H4 (cell line): ENCODE measurements at places on chromosomes 5 and 9. TPM values are rescaled to one million over a fixed set of nuclear protein-coding genes. Genes with fewer than 3 reads are reported as not detected.

The SEC61B gene
- total RNA-seq = 196 and 227 TPM in 2 replicates

The CCNO gene
- 1.4 and 2.4 TPM in 2 replicates for total RNA-seq

The SHOC1 gene
- total RNA-seq = 0.94 and 1.5 TPM in 2 replicates

The DTWD2 gene
- total RNA-seq = 7.7 and 8.7 TPM in 2 replicates

The GRXCR2 gene
- total RNA-seq = not detected in 2 replicates

The SLC34A3 gene
- not detected in 2 replicates for total RNA-seq

The OR1J2 gene
- total RNA-seq = not detected in 2 replicates

The SYK gene
- total RNA-seq = 0.76 and 0.99 TPM in 2 replicates

The PCSK5 gene
- 2.4 TPM in 2 replicates for total RNA-seq

The UBE2QL1 gene
- total RNA-seq = 0.54 and 0.64 TPM in 2 replicates

The SPATA9 gene
- 0.45 TPM in 1 of 2 replicates, not detected in the other for total RNA-seq

The PCDHB7 gene
- 5.1 and 6.9 TPM in 2 replicates for total RNA-seq

The PGM5 gene
- total RNA-seq = 0.50 and 3.0 TPM in 2 replicates

The SLC46A2 gene
- total RNA-seq = not detected in 2 replicates

The ABO gene
- total RNA-seq = not detected in 2 replicates

The PCDHGA6 gene
- total RNA-seq = 0.97 and 1.5 TPM in 2 replicates

The FOXD4L4 gene
- not detected in 2 replicates for total RNA-seq

The CCDC152 gene
- total RNA-seq = 0.19 and 0.94 TPM in 2 replicates

The DOCK2 gene
- total RNA-seq = 1.0 and 1.4 TPM in 2 replicates

The KCNV2 gene
- total RNA-seq = not detected in 2 replicates

The SLC45A2 gene
- total RNA-seq = not detected in 2 replicates

The CSF1R gene
- total RNA-seq = 0.02 TPM in 1 of 2 replicates, not detected in the other

The NOXA1 gene
- not detected in 2 replicates for total RNA-seq

The BSPRY gene
- total RNA-seq = not detected in 2 replicates

The SLC6A3 gene
- not detected in 2 replicates for total RNA-seq

The SLC31A1 gene
- 34.3 and 36.1 TPM in 2 replicates for total RNA-seq

The LCN1 gene
- total RNA-seq = not detected in 2 replicates

The PCDHA13 gene
- total RNA-seq = 0.41 and 0.50 TPM in 2 replicates

The SEPTIN8 gene
- 30.3 and 33.7 TPM in 2 replicates for total RNA-seq

The GHR gene
- 1.3 and 3.3 TPM in 2 replicates for total RNA-seq

The CYLC2 gene
- not detected in 2 replicates for total RNA-seq

The ALAD gene
- total RNA-seq = 6.3 and 6.5 TPM in 2 replicates

The FUBP3 gene
- 30.7 and 36.0 TPM in 2 replicates for total RNA-seq

The SEMA4D gene
- total RNA-seq = 4.8 and 6.3 TPM in 2 replicates

The SPARC gene
- total RNA-seq = 319 and 472 TPM in 2 replicates

The GARNL3 gene
- 0.21 and 1.1 TPM in 2 replicates for total RNA-seq

The MAST4 gene
- total RNA-seq = 0.75 and 0.97 TPM in 2 replicates

The FOXD4L3 gene
- not detected in 2 replicates for total RNA-seq

The TMEM38B gene
- total RNA-seq = 33.1 and 34.0 TPM in 2 replicates

The NUTM2F gene
- not detected in 2 replicates for total RNA-seq

The MXD3 gene
- 34.7 and 74.3 TPM in 2 replicates for total RNA-seq

The NRARP gene
- 0.37 TPM in 1 of 2 replicates, not detected in the other for total RNA-seq

The UTP15 gene
- total RNA-seq = 20.8 and 23.2 TPM in 2 replicates

The ITGA1 gene
- 16.0 and 23.8 TPM in 2 replicates for total RNA-seq

The PCDHB16 gene
- total RNA-seq = 3.3 and 3.7 TPM in 2 replicates

The ADAMTSL1 gene
- total RNA-seq = 11.7 and 25.5 TPM in 2 replicates

The HMGCR gene
- total RNA-seq = 73.2 and 105 TPM in 2 replicates

The CAVIN4 gene
- 0.37 and 0.60 TPM in 2 replicates for total RNA-seq

The PCDHA1 gene
- 0.45 and 0.56 TPM in 2 replicates for total RNA-seq

The LECT2 gene
- not detected in 2 replicates for total RNA-seq

The SLC34A1 gene
- not detected in 2 replicates for total RNA-seq

The ARHGEF28 gene
- total RNA-seq = 1.7 and 3.1 TPM in 2 replicates

The TMC1 gene
- total RNA-seq = not detected in 2 replicates

The SCGB3A2 gene
- total RNA-seq = not detected in 2 replicates

The RPL37 gene
- 104 and 179 TPM in 2 replicates for total RNA-seq

The CARTPT gene
- not detected in 2 replicates for total RNA-seq

The WDR31 gene
- 0.46 and 0.47 TPM in 2 replicates for total RNA-seq

The ANKRD31 gene
- 0.14 and 0.33 TPM in 2 replicates for total RNA-seq

The PDCD1LG2 gene
- 1.9 TPM in 1 of 2 replicates, not detected in the other for total RNA-seq
